ENCODE measurements at places on chromosomes 1 and 21.

DNA sequence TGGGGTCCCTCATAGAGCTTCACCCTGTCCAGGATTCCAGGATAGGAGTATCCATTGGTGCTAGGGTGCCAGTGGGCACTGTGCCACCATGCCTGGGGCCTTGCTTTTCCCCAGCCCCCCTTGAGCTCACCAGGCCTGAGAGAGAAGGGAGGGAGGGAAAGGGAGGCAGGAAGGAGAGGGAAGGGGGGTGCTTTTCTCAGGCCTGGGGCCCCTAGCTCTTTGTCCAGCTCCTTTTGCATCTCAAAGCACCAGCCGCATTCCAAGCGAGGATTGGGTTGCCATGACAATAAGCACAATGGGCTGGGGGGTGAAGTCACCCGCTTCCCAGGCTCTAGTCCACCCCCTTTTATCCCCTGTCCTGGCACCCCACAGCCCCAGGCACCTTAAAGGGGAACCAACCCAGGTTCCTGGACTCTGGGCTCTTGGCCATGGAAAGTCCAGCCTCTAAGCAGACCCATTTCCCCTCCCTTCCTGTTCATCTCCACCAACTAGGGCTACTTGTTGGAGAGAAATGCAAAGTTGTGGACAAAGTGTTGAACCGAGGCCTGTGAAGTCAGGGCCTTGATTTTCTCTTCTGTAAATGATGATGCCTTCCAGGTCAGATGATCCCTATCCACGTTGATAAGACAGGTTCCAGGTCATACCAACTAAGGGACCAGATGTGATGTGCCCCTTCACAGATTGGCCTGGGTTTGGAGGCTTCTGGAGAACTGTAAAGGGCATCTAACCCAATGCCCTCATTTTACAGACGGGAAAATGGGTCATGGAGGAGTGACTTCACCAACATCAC lies 11.4 kb downstream of the THBS3 start:
- DNase-seq = no peak

- DNase-seq = no peak
These were observed 38.8 kb downstream of the RIPK4 start for GRCh38 chr21:41727784-41728763.

- DNase-seq = no peak
These were observed 162.5 kb downstream of the APP start for GRCh38 chr21:26007951-26008498.

GRCh38 chr1:71835442-71835813 lies 446.9 kb downstream of the NEGR1 start:
- DNase-seq = no peak

DNA sequence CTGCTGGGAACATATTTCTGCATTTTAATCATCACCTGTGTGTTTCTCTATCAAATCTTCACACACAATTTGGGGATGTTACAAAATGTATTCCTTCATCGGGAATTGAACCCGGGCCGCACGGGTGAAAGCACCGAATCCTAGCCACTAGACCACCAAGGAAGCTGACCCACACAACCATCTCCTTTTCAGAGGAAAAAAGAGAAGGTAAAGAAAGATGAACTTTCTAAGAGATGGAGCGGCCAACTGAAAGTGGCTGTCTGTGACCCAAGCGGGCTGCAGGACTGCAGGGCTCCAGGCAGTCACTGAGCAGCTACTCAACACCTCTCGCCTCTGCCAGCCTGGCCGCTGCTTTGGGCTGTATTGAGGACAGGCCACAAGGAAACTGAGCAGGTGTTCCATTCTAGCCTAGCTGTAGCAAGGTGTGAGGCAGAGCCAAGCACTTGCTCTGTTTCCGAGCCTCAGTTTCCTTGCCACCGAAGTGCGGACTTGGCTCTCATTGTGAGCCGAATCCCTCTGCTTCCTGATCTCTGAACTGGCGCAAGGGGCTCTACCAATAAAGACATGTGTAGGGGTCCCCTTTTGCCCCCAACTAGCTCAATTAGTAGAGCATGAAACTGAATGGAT lies 156.9 kb upstream of the NBPF11 start:
- no peak for DNase-seq

GRCh38 chr1:240491156-240491555 lies 120.8 kb downstream of the GREM2 start:
- DNase-seq = no peak

DNA sequence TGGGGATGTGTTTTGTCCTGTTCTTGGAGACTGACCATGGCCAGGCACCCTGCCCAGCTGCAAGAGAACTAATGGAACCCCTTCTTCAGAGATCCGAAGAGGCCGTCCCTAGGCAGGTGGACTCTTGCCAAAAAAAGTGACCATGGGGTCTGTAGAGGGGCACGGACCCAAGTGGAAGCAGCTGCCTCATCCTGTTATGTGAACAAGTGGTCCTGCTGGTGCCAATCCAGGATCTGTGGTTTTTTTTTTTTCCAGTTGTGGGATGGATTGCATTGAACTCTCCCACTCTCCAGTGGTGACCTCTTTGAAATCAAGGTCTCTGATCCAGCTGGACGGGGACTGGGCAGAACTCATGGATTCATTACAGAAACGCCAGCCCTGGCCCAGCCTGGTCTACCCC lies 71.2 kb downstream of the ARHGEF10L start:
- DNase-seq = no peak

DNA sequence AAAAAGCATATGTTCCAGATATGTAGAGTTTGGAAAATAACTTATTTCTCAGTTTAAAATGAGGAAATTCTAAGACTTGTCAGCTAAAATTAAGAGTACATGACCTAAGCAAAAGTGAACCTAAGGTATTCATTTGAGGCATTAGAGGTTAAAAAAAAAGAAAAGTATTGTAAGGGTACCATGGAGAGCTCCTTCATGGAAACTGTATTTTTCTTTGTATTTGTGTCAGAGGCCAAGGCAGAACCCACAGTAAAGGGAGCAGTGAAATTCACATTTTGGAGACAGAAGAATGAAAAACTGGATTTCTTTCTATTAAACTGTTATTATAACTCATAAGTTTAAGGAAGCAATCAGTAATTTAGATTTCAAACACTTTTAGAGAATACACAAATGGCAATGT lies 1494.8 kb downstream of the KCNT2 start:
- DNase-seq = no peak

GRCh38 chr1:205918955-205919746 lies 24.1 kb downstream of the SLC26A9 start:
- peak; percentile 29 for DNase-seq

DNA sequence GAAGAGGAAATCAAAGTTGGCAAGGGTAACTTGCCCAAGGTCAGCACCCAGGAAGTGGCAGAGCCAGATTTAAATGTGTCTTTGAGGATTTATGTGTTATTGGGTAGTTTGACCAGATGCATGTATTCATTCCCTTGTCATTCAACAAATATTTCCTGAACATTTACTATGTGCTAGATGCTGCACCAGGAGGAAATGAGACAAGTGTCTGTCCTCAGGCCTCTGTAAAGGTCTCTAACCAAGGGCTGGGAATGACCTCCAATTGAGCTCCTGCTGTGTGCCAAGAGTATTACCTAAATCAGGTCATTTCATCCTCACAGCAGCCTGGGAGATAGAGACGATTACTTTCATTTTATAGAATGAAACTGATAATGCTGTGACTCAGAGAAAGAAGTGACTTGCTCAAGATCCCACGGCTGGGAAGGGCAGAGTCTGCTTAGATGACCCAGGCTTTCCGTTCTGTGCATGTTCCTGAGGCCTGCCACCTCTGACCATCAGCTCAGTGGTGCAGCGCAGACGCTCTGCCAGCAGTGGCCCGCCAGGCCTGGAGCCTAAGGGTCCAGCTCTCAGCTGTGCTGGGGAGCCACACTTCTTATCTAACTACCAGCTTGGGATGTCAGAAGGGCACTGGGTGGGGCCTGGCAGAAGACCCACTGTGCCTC lies 3.5 kb upstream of the TTC22 start:
- no peak for DNase-seq

GRCh38 chr1:61568460-61569302 lies 156.3 kb downstream of the TM2D1 start:
- no peak for DNase-seq

DNA sequence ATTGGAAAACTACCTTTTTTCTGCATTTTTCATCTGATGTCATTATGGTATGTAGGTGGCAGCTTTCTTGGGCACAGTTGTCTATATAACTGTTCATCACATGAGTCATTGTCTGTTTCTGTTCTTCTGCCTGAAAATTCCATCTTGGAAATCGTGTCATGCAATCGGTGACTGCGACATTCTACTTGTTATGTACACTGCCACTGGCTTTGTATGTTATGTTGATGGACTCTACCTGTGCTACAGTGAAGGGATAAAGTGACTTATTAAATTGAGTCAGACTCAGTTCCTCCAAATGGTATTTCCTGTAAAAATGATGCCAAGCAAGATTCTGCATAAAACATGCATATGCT lies 8.6 kb downstream of the SMAP2 start:
- no peak for DNase-seq

- DNase-seq = no peak
These were observed 3.1 kb upstream of the OR10J1 start for GRCh38 chr1:159436469-159436868.

- DNase-seq = no peak
These were observed 286.9 kb upstream of the RUNX1 start for GRCh38 chr21:35335951-35336446.

Measured in activated T-helper 9 cell treated with anti-CD3 and anti-CD28 coated beads, Interleukin-2, amount 50 U/mL, for 16 hours (primary cell).